Thoracic aorta endothelial cell (primary cell): ENCODE measurements at places on chromosomes 2 and 18. TPM values are rescaled to one million over a fixed set of nuclear protein-coding genes. Genes with fewer than 3 reads are reported as not detected.

Gene HOXD12
- total RNA-seq, result not detected in 2 replicates

Gene NLRC4
- not detected in 2 replicates for total RNA-seq

Gene KLHL14
- total RNA-seq, result not detected in 2 replicates

Gene SP3
- 91.1 and 100 TPM in 2 replicates for total RNA-seq

Gene FBXO36
- total RNA-seq, result 1.6 TPM in 2 replicates

Gene AQP4
- not detected in 2 replicates for total RNA-seq

Gene ADNP2
- 27.1 and 27.4 TPM in 2 replicates for total RNA-seq

Gene HNRNPA3
- total RNA-seq, result 112 and 122 TPM in 2 replicates

Gene ALPI
- not detected in 2 replicates for total RNA-seq

Gene ZNF397
- total RNA-seq, result 4.7 and 6.5 TPM in 2 replicates

Gene AGXT
- not detected in 2 replicates for total RNA-seq

Gene MYO5B
- 0.27 and 0.36 TPM in 2 replicates for total RNA-seq

Gene MTLN
- total RNA-seq, result 42.3 and 44.8 TPM in 2 replicates

Gene LIMS3
- 3.8 and 5.3 TPM in 2 replicates for total RNA-seq

Gene SLC16A14
- 0.13 and 0.93 TPM in 2 replicates for total RNA-seq
